Spleen (tissue), 13 donors: ENCODE measurements at places on chromosomes 2 and 18.

DNA sequence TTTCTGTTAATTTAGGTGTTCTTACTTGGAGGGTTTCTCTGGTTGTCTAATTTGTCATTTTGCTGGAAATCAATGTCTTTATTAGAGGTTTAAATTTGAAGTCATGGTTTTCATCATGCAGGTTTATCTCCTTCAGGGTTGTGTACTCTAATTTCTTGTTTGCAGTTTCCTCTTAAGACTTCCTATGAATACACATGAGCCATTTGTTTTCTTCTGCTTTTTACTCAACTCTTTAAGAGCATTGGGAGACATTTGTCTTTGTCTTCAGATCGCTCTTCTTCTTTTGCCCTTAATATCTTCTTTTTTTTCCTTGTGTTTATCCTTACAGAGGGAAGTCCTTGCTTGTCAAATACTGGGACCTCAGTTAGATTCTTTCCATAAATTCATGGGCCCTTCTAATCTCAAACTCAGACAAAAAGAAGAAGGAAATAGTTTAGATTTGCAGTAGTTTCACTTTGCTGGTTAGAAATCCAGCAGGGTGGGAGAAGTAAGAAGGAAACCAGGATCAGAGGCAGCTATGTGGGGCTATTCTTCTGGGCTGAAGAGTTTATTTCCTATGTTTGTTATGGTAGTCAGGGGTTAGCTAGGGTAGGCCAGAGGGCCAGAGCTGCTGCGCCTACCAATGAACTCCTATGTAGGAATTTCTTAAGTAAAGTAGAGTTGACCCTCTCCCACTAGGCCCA is 176.6 kb downstream of the DYSF start:
- peak overlapping the region; percentile 43 for H3K27ac ChIP-seq
- no peak overlapping the region for H3K4me3 ChIP-seq
- DNase-seq = no peak
- no peaks in the 10 kb centered on the region for H3K36me3 ChIP-seq
- H3K27me3 ChIP-seq = no peaks in the 10 kb centered on the region

DNA sequence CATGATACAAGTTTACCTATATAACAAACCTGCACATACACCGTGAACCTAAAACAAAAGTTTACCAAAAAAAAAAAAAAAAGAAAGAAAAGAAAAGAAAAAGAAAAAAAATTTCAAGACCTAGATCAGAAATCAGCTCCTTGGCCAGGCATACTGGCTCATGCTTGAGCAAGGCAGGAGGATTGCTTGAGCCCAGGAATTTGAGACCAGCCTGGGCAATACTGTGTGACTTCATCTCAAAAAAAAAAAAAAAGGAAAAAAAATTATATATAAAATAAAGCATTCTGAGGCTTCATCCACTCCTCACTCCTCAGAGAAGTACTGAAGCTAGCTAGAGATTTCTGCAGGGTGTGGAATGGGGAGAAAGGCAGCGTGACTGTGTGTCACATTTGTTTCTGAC is 11.8 kb upstream of the PROC start:
- no peaks in the 10 kb centered on the region for H3K36me3 ChIP-seq
- peaks cover 40% of the 10 kb centered on the region for H3K4me1 ChIP-seq
- DNase-seq = no peak
- H3K27ac ChIP-seq = no peak overlapping the region
- no peaks in the 10 kb centered on the region for H3K27me3 ChIP-seq

- peaks cover 38% of the 10 kb centered on the region for H3K27me3 ChIP-seq
- H3K4me1 ChIP-seq = no peaks in the 10 kb centered on the region
- H3K36me3 ChIP-seq = no peaks in the 10 kb centered on the region
- no peak overlapping the region for H3K27ac ChIP-seq
- no peak overlapping the region for H3K4me3 ChIP-seq
- no peak for DNase-seq
Observed at GRCh38 chr2:233928594-233929351, 11.6 kb downstream of the TRPM8 start.

DNA sequence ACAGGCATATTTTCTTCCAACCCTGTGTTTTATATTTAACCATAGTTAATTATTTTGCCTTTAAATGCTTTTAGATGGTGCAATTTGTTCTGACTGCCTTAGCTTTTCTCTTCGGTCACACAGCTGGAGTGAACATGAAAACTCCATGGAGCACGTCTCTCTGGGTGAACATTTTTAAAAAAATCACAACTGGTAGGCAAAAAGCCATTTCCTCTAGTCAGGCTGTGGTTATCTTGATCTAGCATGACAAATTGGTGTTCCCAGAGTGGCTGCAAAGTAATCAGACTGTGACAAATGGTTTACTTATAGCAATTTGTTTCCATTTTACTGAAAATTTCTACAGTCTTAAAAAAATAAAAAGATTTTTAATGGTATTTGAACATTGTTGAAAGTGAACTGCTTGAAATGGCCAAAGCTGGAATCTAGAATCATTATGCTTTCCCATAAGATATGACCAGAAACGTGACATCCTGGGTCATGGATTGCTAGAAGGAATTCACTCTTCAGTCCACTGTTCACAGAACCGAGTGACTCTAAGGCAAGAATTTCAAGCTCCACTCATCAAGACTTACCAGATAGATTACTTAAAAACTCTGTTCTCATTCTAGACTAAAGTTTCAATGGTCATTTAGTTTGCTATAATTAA is 703.6 kb downstream of the CPS1 start:
- H3K36me3 ChIP-seq = no peaks in the 10 kb centered on the region
- H3K4me3 ChIP-seq = no peak overlapping the region
- H3K27ac ChIP-seq = no peak overlapping the region

DNA sequence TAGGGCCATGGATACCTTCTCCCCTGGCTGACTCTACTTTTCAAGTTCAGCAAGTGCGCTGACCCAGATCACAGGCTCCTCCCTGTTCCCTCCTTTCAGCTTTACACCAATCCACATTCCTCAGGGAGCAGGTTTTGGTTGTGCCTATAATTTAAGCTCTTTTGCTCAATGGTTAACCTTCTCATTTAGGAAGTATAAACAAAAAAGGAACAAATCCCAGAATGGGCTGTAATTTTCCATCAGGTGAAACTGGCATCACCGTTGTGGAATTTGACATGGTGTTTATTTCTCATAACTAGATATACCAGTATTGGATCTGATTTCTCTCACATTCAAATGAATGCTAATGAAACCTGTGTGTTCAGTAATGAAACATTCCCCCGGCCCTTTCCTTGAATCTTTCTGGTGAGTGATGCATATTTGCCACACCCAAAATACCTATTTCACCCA is 13.6 kb downstream of the STRN start:
- no peak overlapping the region for H3K4me3 ChIP-seq
- H3K27me3 ChIP-seq = no peaks in the 10 kb centered on the region
- H3K36me3 ChIP-seq = no peaks in the 10 kb centered on the region
- H3K27ac ChIP-seq = no peak overlapping the region
- no peak for DNase-seq
- peaks cover 24% of the 10 kb centered on the region for H3K4me1 ChIP-seq

DNA sequence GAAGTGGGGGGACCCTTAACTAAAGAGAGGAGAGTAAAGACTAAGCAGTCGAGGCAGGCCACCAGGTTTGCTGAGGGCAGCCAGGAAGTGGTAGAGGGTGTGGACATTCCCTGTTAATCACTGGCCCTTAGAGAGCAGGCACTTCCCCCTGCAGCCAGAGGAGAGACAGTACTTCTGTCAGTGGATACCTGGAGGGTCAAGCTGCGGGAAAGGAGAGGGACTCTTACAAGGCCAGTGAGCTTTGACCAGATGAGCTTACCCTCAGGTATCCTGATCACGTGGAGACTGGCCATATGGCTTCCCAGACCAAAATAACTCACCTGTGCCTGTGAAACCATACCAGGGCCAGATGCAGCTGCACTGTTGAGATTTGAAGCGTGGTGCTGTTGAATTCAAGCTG is 28.6 kb downstream of the ITGA6 start:
- peaks cover 94% of the 10 kb centered on the region for H3K4me1 ChIP-seq
- no peak for DNase-seq
- H3K27ac ChIP-seq = no peak overlapping the region
